Activated CD4-positive, alpha-beta T cell treated with anti-CD3 and anti-CD28 coated beads, Interleukin-2, Interleukin-6, amounts not matched to agents 100 ng/mL and 50 ng/mL, durations not matched to agents 16 hours and 8 hours (primary cell): ENCODE measurements at places on chromosomes 2 and 18.

DNA sequence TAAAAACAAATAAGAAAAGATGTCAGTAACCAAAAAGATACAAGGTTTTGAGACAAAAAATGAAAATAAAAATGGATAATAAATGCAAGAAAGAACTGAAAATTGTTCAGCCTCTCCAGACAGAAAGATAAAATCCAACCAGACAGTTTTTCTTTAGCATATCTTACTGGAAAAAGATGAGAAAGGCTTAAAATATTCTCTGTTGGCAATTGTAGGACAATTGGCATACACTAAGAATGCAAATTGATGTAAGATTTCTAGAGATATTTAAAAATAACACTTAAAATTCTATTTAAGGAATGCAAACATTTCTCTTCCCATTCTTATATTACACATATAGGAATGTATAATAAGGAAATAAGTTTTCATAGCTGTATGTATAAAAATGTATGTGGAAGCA, 590.6 kb downstream of the DSC3 start:
- no peak for DNase-seq

DNA sequence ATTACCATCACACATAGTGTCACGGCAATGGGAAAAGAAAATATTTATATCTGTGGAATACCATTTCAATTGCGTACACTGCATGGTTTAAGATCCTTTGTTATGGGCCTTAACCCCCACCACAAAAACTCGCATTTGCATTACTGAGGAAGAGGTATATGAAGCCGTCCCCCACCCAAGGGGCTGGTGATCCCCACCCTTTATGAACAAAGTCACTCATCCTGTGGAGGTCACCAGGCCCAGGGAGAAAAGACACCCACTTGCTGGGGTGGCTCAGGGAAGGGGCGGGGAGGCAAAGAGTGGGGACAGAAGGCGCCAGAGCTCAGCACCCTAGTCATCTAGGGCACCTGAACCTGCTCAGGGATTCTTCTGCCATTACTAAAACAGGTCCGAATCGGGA, 133.8 kb downstream of the ZNF516 start:
- no peak for DNase-seq

- no peak for DNase-seq
These were observed 60.5 kb downstream of the HDLBP start for GRCh38 chr2:241254904-241255351.

GRCh38 chr2:157771234-157771633, 104.9 kb downstream of the ACVR1 start:
- no peak for DNase-seq

DNA sequence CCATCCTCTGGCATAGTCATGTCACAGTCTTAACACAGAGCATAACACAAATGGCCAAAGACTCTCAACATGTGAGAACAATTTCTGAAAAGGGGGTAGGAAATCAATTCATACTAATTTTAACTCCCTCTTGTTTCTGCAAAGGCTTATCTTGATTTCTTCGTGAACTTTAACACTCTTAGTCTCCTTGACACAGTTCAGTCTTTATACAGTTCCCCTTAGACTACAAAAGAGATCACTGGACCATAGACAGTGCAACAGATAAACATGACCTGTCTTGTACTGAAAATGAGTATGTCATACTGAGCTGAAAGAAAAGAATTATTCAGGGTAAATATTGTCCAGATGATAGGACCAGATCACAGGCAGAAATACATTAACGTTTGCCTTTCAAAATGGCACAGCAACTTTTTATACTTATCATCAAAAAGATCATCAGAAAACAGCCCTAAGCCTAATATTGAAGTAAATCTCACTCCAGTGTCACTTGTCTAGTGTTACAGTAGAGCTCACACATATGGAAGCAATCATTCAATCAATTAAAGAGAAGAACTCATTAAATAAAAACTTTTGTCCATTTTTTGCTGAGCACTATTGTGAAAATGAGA, 56.4 kb upstream of the VRK2 start:
- DNase-seq = no peak

- DNase-seq = peak; percentile 10
These were observed 550.2 kb upstream of the SETBP1 start for GRCh38 chr18:44130376-44130942.

GRCh38 chr2:45789961-45790723, 138.7 kb downstream of the PRKCE start:
- DNase-seq = no peak

GRCh38 chr2:207257251-207258250, 91.8 kb upstream of the KLF7 start:
- no peak for DNase-seq

DNA sequence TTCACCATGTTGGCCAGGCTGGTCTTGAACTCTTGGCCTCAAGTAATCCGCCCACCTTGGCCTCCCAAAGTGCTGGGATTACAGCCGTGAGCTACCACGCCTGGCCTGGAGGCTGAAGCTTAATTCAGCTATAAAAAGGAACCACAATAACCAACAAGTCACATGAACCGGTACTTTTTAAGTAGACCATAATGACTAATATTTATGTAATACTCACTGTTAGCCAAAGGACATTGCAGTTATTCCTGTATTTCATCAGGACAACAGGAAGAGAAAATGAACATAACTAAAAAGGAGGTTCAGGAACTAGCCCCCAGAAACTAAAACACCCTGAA, 49.0 kb upstream of the TMEM87B start:
- DNase-seq = no peak

GRCh38 chr2:10005461-10006235, 37.7 kb upstream of the KLF11 start:
- DNase-seq = no peak

DNA sequence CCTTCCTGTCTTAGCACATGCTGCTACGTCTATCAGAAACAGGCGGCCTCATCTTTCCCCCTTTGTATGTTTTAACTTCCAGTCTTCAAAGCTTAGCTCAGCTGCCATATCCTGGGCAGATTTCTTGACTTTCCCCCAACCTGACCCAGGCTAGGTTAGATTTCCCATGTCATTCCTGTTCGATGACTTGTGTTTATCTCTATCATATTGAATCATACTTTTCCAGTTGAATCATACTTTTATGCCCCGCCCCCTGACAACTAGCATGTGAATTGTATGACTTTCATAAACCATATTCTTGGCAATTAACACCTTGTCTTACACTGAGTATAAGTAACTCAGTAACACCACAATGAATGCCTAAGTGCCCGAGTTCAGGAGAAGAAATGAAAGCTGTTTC, 128.3 kb downstream of the CYRIA start:
- no peak for DNase-seq

GRCh38 chr2:9811679-9812511, 31.4 kb upstream of the TAF1B start:
- no peak for DNase-seq

- no peak for DNase-seq
These were observed 55.1 kb downstream of the TWSG1 start for GRCh38 chr18:9389706-9390105.

DNA sequence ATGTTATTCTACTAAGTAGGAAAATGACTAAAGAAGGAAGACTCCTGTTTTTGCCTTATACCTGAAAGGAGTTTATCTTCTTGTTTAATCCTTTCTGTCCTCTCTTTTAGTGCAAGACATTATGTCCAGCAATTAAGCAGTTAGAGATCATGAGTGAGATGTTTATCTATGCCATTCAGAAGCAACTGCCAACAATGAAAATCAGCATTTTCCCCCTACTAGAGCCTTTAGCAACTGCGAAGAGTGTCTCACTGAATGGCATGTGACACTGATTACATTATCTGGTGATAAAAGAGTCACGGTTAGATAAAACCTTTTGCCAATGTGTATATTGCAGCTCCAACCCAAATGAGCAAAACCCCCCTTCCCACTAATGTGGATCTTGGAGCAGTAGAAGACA, 357.7 kb upstream of the SYT4 start:
- no peak for DNase-seq

DNA sequence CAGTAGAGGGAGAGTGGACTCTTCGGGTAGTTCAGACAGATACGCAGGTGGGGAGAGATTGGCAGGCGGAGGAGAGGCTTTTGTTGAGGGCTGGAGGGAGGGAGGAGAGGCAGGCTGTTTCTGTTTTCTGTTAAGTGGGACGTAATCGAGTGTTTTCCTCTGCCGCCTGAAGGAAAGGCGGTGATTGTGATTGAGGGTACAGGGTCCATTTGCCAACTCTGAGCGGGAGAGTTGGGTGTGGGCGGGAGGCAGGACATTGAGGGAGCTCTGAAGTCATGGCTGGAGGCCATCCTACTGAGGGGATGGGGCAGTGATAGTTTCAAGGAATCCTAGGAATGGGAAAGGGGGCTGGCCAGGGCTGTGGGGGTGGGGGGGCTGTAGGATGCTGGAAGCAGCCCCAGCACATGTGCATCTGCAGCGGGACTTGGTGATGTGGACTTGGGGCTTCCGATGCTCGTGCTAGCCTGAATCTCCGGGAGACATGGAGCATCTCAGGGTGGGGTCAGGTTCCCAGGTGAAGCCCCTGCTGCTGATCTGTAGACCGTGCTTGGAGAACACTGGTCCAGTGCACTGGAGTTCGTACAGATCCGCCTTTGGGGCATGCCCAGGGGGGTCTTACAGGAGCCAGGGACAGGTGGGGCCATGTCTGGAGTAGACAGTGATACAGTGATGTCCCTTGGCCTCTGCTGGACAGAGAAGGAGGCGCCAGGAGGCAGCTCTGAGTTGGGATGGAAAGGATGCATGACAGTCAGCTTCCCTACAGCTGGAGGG, 167.5 kb downstream of the AGAP1 start:
- DNase-seq = no peak
